ENCODE measurements at places on chromosomes 12 and 14.

DNA sequence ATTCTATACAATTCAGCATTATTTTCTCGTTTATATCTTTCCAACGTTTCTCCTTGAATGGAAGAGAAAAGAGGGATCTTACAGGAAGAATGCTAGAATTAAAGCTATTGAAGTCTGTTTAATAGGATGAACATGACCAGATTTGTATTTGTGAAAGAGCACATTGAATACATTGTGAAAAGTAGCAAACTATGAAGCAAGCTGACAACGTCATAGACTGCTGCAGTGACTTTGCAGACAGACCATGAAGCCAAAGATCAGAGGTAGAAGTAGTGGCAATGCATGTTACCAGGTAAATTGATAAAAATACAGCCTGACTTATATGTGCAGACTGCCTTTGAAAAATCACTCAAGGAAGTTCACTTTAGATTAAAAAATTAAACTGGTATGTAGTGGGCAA, 146.1 kb downstream of the RASSF9 start:
- no peak for DNase-seq

- DNase-seq: no peak
Measured at GRCh38 chr12:39235990-39236767, 206.7 kb downstream of the KIF21A start.

- no peak for DNase-seq
Measured at GRCh38 chr14:102872020-102872419, 50.4 kb upstream of the AMN start.

GRCh38 chr12:12745576-12746211, 28.5 kb downstream of the CDKN1B start:
- DNase-seq: no peak

GRCh38 chr14:51327376-51327775, 87.3 kb downstream of the TMX1 start:
- DNase-seq: no peak

GRCh38 chr14:90204516-90204915, 51.8 kb upstream of the PSMC1 start:
- no peak for DNase-seq

- no peak for DNase-seq
Measured at GRCh38 chr14:35332517-35333263, 40.5 kb downstream of the PSMA6 start.

DNA sequence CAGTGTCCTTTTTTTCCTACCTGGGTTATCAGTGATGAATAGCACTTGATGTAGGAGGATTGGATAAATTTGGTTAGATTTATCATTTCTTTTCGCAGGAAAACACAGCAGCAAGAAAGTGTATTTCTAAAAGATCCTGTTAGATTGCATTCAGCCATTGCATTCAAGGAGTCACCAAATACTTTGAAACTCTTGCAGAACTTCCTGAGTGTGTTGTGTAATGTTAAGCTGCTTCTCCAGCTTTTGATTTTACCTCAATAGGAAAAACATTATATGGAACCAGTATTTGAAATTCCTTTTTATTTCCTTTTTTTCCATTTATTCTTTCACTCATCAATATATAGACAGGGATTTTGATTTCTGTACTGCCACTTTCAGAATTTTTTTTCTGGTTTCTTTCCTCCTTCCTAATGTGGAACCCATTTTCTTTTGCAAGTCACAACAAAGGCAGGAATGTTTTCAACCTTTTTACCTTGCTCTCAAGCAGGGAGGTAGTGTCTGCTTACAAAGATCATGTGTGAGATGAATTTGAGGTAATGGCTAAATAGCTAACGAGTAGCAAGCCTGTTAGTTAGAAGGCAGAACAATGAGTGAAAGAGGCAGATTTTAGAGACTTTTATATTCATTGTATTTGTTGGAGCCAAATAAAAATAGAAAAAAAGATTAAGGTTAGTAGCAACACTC, 56.2 kb downstream of the PPHLN1 start:
- DNase-seq: no peak

- DNase-seq: no peak
Measured at GRCh38 chr14:33294419-33294818, 355.7 kb downstream of the NPAS3 start.

DNA sequence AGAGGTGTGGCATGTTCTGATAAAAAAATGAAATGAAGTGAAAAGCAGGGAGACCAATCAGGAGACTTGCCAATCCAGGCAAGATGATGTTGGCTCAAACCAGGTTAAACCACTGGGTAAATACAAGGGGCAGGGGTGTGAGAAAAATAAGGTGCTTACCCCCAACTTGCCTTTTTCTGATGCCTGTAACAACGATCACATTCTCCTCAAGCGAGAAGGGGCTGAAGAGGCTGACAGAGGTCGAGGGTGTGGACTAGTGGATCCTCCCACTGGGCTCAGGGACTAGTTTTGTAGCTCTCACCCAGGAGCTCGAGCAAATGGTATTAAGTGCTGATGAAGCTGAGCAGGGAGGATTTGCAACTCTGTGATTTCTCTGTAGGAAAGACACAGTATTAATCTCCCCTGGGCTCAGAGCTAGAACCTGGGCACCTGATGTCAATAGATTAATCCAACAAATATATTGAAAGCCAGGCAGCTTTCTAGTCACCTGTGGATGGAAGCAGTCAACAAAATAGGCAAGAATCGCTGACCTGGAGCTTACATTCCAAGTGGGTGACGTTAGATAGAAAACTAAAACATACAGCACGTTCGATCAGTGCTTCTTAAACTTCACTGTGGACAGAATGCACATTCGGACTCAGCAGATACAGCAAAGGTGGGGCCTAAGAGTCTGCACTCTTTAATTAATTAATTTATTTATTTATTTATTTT, 15.2 kb upstream of the EAPP start:
- DNase-seq: no peak

- no peak for DNase-seq
Measured at GRCh38 chr12:31687101-31687527, 27.6 kb downstream of the ETFBKMT start.

GRCh38 chr12:88958153-88958552, 377.9 kb upstream of the KITLG start:
- DNase-seq: no peak

DNA sequence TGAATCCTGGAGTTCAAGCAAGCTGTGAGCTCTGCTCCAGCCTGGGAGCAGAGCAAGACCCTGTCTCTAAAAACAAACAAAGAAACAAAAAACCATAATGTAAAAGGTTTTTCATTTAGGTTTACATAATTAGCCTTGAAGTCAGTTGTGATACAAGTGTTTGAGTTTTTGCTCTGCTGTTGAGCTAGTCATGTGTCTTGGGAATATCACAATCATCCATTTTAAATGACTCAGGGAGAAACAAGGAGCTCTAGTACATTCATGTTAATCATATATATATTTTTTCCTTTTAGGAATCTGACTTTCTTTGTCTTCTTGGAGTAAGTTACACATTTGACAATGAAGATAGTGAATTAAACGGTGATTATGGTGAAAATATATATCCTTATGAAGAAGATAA, 12.9 kb downstream of the MIA2 start:
- DNase-seq: no peak

DNA sequence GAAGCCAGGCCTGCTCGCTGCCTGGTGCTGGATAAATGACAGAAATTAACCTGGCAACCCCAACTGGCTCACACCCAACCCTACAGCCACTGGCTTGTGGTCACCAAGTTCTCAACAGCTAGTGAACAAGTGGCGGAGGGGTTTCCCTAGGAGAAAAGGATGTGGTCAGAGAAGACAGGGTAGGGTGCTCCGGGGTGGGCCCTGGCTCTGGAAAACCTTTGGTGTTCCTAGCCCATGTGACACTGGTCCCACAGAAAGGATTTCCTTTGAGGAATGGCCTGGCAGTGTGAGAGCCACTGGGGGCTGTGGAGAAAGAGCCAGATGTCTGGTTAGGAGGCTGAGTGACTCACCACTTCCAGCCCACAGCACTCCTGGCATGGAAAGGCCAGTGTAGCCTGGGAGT, 8.7 kb downstream of the SYNE3 start:
- DNase-seq: no peak

DNA sequence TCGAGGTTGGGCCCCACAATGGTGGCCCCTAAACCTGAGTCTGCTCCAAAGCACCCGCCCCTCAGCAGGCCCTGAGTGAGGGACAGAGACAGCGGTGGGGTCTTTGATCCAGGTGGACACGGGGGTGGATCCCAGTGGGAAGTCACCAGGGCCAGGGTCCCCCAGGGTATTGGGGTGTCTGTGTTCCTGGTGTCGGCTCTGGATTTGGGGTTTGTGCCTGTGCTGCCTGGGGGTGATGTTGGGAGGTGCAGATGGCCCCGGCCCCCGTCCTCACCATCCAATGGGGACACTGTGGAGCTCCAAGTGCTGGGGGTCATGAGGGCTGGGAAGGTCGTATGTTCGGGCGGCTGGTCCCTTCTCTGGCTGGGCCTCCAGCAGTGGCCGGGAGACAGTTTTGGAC, 354.2 kb downstream of the TMEM121 start:
- DNase-seq: no peak

- DNase-seq: no peak
Measured at GRCh38 chr14:88476214-88476774, 78.5 kb downstream of the PTPN21 start.

- DNase-seq: no peak
Measured at GRCh38 chr14:30143627-30144026, 216.0 kb upstream of the PRKD1 start.

DNA sequence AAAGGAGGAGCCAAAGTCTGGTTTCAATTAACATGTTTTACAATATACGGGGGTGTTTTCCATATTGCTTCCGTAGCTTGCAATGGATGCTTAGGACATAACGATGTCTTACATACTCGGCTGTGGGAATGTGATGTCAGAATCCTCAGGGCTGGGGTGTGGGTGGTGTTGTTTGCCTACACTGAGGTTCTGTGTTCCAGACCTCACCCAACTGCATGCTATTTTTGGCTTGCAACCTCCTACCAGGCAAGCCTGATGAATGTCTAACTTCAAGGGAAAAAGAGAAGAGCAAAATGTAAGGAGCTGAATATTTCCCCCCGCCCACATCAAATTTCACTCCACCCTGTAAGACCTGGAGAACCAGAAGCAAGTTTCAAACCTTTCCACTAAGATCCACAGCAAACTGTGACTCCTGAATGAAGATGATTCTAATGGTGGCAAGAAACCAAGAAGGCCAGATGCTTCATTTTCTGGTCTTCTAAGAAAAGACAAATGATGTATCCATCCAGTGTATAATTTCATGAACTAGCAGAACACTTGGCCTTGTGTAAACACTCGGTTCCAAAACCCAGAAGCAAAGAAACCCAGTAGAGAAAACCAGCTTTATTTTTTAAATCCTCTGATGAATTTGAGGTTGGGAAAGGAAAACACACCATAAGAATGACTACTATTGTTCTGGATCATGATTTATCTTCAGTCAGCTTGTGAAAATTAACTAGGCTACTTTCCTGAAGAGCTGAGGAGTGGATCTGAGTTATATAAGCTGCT, 227.9 kb downstream of the DACT1 start:
- DNase-seq: no peak

- DNase-seq: no peak
Measured at GRCh38 chr12:115866909-115867525, 410.5 kb downstream of the MED13L start.

DNA sequence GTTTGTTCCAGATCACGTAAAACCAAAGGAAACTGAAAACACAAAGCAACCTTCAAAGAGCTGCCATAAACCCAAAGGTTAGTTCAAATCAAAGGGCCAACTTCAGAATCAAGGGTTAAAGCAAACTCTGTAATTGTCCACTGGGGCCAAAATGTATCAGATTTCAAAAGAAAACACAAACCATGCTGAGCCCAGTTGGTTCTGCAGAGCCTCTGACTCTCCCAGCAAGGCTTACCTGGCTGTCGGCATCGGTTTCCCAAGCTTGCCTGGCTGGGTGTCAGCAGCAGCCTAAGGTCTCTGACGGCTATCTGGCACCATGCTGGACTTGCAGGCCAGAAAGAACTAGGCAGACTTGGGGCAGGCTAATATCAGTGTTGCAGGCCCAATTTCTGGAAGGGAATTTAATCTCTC, 125.3 kb downstream of the DAD1 start:
- DNase-seq: no peak

GRCh38 chr12:4238577-4238976, 35.0 kb upstream of the CCND2 start:
- no peak for DNase-seq

DNA sequence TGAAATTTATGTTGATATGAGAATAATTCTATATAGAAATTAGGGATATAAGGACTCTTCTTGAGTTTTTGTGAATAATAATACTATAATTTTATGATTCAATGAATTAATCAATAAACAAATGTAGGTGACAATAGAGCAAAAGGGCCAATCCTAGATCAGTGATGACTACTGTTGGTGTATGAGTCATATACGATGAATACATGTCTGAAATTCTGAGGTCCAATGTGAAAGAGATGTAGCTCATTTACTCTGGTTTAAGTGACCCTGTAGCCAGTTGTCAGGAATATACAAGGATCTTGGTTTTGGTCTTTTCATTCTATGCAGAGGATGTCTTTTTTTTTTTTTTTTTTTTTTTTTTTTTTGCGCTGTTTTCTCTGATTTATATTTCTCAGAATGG, 72.1 kb upstream of the RTL1 start:
- DNase-seq: no peak

DNA sequence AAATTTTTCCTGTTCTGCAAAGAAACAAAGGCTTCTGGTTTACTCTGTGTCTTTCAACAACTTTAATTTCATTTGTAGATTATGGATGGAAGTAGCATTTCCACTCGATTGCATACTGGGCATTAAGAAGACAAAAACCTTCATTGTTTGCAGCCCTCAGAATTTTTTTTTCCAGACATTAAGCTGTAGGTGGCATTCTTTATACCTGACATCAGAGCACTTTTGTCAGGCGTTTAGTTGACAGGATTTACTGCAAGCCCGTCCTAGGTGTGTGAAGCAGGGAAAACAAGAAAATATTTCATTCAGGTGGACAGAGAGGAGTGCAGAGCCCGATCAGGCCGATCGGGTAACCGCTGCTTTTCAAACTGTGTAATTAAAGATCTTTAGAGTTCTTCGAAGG, 107.5 kb downstream of the TMEM260 start:
- no peak for DNase-seq

DNA sequence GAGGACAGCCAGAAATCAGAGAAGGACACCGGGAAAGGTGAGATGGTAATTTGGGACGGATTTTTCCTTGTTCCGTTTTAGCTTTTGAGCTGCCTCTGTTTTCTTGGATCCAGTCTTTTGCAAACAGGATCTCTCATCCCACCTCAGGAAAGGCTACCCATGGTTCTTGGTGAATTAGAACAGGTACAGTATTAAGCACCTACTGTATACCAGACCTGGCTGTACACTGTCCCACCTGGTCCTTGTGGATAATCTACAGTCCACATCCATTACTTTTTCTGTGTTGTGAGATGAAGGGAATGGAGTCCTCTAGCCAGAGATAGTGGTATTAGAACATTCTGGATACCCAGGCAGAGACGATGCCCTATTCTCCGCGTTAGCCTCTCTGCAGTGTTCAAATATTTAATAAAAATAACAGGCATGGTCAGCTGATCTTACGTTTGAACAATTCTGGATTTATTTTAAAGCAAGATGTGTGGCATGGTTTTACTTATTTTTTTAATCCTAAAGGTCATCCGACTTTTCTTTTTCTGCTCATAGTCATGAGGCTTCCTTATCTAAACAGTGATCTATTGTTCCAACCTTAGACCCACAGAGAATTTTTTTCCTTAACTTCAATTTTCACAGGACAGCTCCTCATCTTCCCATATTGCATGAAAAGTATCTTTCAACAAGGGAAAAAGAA, 18.8 kb downstream of the PLXNC1 start:
- DNase-seq: no peak

Measured in SW 1271 (cell line).